GOT3 (cell line): ENCODE measurements at places on chromosomes 2 and 18.

DNA sequence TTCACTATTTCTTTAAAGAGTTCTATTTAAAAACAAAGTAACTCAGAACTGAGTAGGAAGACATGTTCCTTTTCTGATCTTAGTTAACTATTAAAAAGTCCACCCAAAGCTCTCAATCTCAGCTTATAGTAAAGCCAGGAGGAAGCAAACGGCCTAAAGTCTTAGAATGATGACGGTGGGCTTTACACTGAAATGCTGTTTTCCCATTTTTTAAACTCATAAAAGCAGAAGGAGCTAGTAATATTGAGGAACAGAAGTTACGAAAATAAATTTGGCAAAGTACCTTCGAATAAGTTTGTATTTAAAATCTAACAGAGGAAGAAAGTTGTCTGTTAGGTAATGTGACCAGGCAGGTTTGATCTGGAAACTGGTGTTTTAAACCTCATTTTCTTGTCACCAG is 111.1 kb downstream of the ZNF532 start:
- no peak for DNase-seq

DNA sequence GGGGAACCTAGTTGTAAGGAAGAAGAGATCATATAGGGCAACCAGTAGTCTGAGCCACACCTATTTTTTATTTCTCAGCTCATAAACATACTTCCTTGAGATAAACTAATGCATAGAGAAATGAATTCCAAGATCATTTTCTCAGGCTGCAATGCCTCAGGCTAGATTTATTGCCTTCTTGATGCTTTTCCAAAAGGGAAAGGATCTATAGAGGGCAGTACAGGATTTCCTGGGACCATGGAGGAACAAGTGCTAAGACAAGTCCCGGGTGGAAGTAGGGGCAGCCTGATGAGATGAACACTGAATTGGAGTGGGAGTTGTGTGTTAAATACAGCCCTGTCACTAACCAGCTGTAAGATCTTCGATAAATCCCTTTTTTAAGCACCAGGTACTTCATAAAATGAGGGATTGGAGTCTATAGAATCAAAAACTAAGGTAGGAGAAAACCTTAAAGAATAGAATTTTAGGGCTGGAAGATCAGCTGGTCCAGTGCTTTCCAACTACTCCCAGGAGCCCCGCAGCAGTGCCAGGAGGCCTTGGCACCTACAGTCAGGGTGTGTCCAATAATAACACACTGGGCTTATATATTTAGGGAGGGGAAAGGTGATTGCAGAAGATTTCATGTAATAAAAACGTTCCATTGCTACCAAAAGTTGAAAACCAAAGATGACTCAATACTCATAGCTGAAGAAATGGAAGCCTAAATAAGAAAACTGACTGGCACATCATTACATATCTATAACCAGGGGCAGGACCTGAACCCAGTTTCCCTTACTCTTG is 58.1 kb downstream of the SERTAD2 start:
- DNase-seq: no peak

DNA sequence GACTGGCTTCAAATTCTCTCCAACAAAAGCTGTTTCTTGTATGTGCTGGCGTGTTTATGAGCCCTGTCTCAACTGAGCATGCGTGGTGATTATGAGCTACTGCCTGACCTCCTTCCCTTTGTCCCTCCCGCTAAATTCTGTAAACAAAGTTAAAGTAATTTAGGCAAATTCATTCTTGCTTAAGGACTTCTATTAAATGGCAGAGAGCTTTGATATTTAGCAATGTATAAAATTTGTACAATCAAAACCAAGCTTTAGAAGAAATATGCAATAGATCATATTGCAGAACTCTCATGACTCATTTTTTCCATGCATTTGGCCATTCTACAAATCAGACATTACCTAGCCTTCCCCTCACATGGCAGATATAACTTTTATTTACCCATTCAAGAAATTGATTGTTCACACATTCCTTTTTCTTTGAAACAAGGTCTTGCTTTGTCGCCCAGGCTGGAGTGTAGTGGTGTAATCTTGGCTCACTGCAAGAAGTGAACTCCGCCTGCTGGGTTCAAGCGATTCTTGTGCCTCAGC is 18.2 kb downstream of the IGFBP2 start:
- no peak for DNase-seq

DNA sequence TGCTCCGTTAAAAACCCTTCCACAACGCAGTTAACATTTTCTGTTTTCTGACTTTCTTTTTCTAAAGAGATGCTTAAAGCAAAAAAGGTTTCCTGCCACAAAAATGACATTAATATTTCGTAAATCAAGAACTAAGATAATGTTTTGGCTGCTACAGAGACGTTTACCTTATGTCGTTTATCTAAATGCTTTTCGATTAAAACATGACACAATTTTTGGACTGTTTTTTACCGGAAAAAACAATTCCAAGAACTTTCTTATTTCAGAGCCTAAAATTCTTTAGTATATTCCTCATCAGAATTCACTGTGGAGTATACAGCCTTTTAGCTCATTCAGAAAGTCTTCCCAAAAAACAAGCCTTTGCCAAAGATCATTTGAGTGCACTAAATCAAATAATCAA is 278.0 kb upstream of the TCF4 start:
- no peak for DNase-seq

GRCh38 chr18:60554967-60555366 is 182.4 kb upstream of the MC4R start:
- no peak for DNase-seq

DNA sequence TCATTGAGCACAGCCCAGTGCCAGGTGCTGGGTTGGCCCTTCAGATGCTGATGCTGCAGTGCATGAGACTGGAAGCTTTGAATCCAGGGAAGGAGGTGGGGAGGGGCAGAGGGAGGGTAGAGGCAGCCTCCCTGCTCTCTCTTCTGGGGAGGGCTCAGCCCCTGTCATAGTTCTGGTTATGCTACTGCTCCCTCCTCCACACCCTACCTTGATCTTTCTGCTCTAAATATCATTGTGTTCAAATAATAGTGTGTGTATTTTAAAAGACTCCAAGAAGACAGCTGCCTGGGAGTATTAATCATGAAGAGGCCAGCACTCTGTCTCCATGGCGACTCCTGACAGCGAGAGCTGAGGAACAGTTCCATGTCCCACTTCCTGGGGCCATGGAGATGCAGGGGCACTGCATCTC is 3.8 kb upstream of the EGR4 start:
- no peak for DNase-seq

DNA sequence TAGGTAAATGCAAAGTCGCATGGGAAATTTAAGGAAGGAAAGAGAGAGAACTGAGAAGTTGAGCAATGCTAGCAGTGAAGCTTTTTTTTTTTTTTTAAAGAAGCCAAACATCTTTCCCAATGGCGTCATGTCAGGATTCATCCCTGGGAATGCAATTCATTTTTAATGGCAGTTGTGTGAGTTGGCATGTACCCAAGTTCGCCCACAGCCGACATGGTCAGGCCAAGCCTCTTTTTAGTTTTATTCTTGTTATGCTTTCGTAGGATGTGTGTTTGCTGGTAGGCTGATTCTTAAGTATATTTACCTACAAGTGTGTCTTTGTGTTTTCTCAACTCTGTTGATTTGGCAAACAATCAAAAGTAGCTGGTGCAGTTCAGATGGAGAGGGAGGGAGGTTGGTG is 127.6 kb upstream of the ITGA6 start:
- DNase-seq: no peak

DNA sequence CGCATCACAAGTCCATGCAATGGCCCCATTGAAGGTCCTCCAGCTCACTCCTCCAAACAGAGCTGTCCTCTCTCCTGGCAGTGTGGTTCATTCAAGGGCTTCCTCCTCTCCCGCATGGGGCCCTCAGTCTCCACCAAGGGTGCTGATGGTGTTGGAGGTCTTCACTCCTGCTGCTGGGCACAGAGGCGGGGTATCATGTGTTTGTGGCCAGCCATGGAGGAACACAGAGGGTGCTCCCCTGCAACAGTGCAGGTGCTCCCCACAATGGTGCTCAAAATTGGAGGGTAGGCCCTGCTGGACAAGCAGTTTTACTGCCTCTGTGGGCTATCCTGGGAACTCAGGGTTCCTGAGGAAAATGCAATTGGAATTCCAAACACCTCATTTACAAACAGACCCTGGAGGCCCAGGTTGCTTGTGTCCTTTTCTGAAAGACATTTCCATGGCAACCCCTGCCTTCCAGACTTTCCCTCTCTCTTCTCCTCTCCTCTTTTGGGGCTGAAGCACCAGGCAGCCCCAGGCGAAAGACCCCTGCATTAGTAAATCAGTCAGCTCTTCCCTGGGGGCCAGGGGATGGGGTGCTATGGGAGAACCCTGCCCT is 256.0 kb downstream of the HAUS1 start:
- DNase-seq: no peak

DNA sequence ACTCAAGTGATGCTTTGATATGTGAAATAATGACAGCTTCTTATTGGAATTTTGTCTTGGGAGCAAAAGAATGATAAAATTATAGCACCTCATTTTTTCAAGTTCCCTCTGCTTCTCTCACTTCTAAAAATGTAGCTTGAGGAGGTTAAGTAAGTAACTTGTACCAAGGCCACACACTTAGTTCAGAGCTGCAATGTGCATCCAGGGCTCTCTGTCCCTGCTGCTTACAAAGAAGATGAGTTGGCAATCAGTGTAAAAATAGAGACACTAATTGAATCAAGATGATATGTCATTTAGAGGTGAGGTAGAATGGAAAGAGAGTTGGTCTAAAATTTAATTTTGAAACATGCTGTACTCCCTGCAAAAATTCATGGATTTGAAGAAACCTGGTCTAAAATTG is 312.0 kb upstream of the TNP1 start:
- DNase-seq: no peak

DNA sequence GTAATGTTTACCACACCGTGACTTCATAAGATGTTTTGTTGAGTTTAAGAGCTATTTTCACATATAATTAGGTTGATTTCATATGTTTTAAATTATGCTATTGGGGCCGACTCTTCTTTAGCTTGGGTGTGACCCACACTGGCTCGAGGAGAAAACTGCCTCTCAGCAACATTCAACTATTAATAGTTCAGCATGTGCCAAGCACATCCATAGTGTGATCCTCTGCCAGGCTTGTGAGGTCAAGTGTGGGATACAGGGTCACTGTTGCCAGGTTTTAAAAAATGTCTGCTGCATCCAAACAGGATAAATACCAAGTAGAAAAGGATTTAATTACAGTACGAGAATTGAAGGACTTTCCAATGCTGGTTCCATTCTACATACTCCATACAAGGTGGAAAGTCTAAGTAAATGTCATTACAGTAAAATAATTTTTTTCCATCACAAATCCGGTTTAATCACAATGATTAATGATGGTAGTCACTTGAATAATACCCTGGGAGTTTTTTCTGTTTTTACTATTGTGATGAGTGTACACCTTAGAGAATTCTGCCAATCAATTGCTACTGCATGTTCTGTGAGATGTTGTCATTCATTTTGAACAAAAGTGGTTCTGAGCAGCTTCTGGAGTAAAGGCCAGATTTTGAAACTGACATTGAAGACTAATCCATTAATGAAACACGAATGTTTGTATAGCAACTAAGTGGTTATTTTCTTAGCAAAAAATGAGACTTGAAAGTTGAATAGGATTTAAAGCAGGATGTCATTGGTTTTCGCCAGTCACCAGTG is 84.5 kb downstream of the ABI2 start:
- DNase-seq: no peak

GRCh38 chr2:10536569-10537133 is 88.5 kb upstream of the ODC1 start:
- no peak for DNase-seq

DNA sequence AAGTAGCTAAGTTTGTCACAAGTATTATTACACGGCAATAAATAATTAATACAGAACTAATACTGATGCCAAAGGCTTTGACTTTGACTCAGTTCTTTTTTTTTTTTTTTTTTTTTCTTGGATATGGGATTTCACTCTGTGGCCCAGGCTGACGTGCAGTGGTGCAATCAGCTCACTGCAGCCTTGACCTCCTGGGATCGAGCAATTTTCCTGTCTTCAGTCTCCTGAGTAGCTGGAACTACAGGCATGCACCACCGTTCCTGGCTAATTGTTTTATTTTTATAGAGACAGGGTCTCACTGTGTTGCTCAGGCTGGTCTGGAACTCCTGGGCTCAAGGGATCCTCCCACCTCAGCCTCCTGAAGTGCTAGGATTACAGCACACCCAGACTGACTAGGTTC is 284.5 kb downstream of the SS18 start:
- DNase-seq: no peak

DNA sequence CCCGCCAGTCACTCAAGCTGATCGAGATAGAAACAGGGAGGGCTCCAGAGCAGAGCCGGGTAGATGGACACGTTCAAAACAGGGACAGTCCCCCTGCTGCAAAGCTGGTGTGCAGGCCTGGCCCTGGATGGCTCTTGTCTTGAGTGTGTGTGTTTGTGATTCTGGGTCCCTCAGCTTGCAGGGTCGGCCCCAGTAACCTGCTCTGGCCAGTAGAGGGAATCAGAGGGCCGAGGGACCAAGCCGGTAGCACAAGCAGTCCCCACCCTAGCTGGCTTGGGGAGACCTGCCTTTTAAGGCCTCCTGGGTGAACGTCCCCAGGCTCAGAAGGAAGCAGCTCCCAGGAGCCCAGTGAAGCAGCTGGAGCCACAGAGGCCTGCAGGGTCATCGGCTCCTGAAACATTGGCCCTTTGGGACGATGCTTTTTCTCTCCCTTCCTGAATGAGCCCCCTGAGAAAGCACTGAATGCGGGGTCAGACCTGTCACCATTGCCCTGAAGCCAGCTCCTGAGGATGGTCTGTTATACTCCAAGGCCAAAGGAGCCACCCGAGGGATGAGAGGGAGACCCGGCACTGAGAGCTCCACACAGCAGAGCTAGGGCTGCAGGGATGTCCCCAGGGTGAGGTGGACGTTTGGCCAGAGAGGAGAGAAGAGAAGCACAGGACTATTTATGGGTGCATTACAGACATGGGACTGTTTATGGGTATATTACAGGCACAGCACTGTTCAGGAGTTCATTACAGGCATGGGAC is 15.4 kb upstream of the MLPH start:
- no peak for DNase-seq

DNA sequence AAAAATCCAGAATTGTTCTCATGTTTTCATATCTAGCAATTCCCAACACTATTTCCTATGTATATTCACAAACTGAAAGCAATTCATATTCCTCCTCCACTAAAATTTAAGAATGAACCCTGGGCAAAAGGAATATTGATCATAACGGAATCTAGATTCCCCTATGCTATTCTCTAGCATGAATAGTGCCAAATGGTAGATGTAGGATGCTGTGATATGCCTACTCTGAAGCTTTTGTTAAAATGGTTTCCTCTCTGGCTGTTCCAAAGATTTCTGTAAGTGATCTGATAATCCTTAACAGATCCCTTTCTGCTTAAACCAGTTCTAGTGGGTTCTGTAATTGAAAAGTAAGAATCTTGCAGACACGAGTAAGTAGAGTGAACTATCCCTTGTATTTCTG is 298.0 kb upstream of the TANK start:
- no peak for DNase-seq
